H54 (cell line): ENCODE measurements at places on chromosomes 3 and 15.

GRCh38 chr3:70042641-70043040, 43.1 kb downstream of the SAMMSON start:
- no peak for DNase-seq

GRCh38 chr3:46112296-46112695, 85.0 kb upstream of the XCR1 start:
- DNase-seq, result no peak

DNA sequence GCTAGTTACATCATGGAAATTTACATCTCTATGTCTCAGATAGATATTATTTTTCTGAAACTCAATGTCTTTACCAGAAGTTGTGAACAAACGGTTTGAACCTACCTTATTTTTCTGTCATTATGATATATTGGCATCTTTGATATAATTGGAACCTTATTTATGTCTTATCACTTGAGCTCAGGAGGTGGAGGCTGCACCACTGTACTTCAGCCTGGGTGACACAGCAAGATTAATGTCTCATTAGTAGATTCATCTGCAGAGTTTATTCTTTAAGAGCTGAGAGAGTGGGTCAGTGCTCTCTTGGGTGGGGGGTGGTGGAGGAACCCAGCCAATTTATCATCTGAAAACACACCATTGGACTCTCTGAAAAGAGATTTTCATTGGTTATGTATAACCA, 21.4 kb downstream of the SCG3 start:
- DNase-seq, result no peak

DNA sequence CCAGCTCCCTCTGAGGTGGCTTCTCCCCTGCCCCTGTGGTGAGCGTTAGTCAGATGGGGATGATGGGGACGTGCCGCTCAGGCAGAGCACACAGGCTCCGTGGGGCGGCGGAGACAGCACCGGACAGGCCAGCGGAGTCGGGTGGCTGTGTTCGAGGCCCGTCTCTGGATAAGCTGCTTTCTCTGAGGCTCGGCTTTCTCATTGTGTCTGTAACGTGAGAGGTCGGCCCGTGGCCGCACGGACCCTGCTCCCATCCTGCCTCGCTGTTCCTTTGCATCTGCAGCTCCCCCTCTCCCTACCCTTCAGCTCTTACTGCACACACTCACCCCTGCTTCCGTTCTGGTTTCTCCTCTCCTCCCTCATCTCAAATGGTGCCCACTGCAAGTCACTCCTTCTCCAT, 62.5 kb downstream of the FAM43A start:
- no peak for DNase-seq

DNA sequence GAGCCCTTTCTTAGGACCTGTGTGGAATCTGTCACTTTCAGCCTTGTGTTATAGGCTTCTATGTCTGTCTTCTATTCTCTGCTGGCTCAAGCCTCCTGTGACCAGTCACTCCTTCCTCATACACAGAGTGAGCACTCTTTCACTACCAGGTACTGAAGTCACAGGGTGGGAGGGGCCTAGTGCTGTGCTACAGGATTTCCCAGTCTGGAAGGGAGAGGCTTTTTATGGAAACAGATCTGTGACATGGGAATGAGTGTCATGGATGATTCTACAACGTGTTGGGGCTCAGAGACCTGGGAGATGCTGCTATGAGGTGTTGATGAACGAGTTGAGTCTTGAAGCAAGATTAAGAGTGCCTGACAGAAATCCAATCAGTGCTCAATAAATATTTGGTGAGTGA, 100.5 kb downstream of the PDCD6IP start:
- no peak for DNase-seq

DNA sequence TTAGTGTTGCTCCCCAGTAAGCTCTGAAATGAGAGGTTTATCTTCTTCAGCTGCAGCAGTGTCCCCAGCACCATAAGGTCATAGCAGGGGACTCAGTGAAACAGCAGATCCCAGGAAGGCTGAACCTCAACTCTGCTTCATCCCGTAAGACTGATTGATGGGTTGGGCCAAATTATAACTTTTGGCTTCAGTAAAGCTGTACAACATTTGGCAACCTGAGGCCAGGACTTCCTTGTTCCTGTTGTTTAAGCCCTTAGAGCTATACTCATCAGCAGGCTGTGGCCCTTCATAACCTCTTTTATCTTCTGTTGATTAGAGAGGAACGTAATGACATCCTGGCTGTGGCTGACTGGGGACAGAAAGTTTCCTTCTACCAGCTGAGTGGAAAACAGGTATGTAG, 29.0 kb downstream of the IFT122 start:
- no peak for DNase-seq
